ENCODE measurements at places on chromosomes 6 and 20.

GRCh38 chr6:134911547-134911946, 38.4 kb downstream of the ALDH8A1 start:
- DNase-seq = no peak

DNA sequence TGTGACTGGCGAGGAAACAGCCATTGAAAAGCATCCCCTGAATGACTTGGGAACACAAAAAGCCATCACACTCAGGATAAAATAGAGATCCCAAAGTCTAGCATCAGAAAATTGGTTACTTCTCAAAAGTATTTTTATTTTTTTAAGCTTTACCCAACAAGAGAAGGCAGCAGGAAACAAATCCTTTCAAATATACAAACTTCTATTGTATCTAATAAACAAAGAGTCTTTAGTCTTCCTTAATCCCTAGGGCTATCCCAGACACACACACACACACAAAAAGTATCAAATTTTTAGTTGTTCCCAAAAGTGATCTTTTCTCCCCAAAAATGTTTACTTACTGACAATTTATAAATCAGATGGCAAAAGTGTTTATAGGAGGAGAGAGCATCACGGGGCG, 33.2 kb upstream of the MARCKS start:
- no peak for DNase-seq

GRCh38 chr6:17280552-17281090, 540 bp upstream of the RBM24 start:
- DNase-seq = no peak

GRCh38 chr6:163384510-163384909, 30.0 kb upstream of the QKI start:
- no peak for DNase-seq

- DNase-seq = no peak
These were observed 80.3 kb downstream of the ZDHHC14 start for GRCh38 chr6:157461000-157461915.

GRCh38 chr20:64030371-64031134, 5.4 kb upstream of the C20orf204 start:
- DNase-seq = no peak

DNA sequence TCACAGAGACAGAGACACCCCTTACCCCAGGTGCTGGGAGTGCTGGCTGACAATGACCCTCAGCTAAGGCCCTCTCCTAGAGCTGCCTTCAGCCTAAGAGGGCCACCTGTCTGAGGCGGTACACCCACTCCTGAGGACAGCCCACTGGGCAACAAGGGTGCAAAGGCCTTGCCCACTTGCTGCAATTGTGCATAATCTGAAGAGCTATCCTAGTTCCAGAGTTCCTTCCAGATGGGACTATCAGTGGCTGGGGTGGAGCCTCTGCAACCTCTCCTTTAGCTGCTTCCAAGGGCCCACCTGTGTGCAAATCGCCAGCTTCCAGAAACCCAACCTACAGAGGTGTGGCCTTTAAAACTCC, 87.5 kb downstream of the PREX1 start:
- no peak for DNase-seq

DNA sequence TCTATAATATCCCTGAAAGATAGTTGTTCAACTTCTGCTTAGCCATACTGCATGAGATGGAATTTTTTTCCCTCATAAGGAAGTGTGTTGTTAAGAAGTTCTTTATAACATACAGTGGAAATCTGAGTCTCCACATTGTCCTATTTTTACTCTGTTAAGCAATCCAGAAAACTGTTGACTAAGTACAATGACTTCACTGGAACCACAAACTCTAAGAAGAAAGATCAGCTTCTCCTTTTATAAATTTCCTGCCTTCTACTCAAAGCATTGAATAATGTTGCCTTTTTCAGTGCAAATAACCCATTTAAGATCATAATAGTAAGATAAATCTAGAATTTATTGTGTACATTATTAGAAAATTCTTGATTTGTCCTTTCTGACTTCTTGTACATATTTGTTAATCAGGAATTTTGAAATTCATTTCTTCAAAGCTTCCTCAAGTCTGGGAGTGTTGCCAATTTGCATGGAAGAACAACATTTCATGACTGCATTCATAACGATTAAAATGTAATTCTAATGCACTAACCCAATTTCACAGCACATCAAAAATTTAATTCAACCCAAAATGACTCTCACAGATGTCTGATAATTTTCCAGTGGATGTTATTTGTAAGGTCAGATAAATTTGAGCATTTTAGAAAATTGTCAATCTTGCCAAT, 45.6 kb upstream of the ANKEF1 start:
- no peak for DNase-seq

- no peak for DNase-seq
These were observed 26.6 kb downstream of the NCOA6 start for GRCh38 chr20:34798871-34799270.

DNA sequence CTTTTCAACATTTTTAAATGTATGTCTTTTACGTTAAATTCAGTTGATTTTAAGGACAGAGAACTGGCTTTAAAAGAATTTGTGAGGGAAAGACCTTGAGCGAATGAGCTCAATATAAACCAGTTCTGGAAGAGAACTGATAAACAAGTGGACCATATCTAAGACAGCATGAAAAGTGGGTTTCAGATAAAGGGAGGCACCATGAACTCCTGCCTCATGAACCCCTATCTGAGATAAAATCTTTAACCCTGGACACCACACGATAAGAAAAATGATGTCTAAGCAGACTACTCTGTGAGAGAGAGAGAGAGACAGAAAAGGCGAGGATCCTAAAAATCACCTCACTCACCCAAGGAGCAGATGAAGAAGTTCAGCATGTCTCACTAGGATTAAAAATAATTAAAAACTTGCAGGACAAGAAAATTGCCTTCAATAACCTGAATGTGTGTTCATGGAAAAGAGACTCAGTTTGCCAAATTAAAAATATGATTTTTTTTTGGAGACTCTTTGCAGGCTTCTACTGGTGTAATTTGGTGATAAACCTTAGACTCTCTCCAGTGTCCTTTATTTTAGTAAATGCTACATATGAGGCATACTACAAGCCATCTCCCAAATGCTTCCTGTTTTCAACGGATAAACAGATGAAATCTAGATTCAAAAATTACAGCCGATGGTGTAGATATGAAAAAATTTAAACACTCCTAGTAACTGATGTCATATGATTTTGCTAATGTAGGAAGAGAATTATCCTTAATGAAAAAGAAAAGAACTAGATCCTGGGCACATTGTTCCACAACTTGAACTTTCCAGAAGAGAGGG, 299.5 kb downstream of the ADGB start:
- DNase-seq = no peak

- no peak for DNase-seq
These were observed 19.9 kb downstream of the PFDN4 start for GRCh38 chr20:54227751-54228150.

DNA sequence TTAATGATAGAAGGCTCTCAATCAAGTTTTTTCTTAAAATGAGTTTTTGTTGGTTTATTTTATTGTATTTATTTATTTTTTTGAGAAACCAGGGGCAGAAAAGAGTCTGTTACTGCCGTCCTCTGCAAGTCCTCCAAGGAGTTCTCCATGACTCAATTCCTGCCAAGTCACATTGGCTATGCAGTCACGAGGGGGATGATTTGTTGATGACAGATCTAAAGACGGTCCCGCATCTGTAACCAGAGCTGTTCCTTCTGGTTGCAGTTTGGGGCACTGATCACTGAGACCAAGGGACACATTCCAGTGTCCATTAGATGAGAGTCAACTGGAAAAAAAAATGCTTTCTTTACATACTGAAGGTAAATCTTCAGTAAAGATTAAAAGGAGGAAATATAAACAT, 13.9 kb upstream of the TSHZ2 start:
- DNase-seq = no peak

DNA sequence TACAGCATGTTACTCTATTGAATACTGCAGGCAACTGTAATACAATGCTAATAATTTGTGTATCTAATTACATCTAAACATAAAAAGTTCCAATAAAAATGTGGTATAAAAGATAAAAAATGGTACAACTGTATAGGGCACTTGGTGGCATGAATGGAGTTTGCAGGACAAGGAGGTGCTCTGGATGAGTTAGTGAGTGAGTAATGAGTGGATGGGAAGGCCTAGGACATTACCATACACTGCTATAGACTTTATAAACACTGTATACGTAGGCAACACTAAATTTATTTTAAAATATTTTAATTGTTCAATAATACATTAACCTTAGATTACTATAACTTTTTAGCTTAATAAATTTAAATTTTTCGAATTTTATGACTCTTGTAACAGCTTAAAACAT, 579.6 kb upstream of the MAN1A1 start:
- no peak for DNase-seq

GRCh38 chr6:119077643-119078375, 655 bp downstream of the FAM184A start:
- DNase-seq = no peak

- no peak for DNase-seq
These were observed 59.6 kb upstream of the TTPAL start for GRCh38 chr20:44415833-44416715.

DNA sequence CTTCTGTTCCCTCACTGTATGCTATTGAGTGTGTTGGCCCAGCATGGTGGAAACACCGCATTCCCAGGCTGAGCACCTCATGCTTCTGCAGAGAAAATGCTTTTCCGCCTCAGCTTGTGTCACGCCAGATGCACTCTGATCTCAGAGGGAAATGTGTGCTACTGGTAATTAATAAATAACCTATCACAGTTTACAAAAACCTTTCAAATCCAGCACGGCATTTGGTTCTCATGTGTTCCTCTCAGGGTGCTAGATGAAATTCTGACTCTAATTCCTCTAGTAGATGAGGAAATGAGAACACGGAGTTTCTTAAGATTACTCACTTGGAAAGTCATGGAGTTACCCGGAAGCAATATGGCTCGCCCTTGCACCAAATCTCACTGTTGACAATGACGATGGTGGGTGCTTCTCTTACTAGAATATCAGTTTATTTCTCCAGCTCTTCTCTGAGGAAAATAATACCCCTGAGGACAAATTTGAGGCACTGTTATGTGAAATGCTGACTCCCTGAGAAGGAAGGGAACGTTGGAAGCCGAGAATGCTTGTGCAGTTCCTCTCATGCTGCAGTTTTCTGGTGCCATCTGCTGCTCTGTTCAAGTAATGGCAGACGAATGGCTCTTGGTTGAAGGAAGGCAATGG, 116.6 kb downstream of the RNF144B start:
- DNase-seq = no peak

- no peak for DNase-seq
These were observed 109.4 kb upstream of the AKAP12 start for GRCh38 chr6:151130329-151130728.

DNA sequence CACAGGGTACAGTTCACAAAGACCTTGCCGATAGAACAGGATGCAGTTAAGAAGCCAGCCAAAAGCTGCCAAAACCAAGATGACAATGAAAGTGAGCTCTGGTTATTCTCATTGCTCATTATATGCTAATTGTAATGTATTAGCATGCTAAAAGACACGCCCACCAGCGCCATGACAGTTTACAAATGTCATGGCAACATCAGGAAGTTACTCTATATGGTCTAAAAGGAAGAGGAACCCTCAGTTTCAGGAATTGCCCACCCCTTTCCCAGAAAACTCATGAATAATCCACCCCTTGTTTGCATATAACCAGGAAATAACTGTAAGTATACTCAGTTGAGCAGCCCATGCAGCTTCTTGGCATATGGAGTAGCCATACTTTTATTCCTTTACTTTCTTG, 748.7 kb downstream of the QKI start:
- no peak for DNase-seq

GRCh38 chr6:5645328-5646290, 361.1 kb downstream of the NRN1 start:
- no peak for DNase-seq

DNA sequence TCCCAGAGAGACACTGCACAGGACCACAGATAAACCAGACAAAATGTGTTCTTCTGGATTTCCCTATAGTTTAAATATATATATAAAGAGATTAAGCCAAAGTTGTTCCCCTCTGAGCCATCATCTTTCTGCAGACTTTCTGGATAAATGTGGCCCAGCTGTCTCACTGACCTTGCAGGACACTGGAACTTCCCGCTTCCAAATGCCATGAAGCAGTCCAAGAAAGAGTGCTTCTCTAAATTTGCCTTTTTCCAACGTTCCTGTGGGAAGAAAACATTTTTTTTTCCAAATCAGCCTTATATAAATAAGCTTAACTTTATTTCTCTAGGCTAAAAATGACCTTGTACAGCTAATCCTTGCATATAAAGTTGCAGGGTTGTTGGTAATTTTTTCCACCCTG, 65.7 kb downstream of the CYP39A1 start:
- no peak for DNase-seq

- DNase-seq = no peak
These were observed 121.4 kb upstream of the AFDN start for GRCh38 chr6:167705211-167705750.

GRCh38 chr20:63885264-63886053, 9.5 kb upstream of the DNAJC5 start:
- no peak for DNase-seq

DNA sequence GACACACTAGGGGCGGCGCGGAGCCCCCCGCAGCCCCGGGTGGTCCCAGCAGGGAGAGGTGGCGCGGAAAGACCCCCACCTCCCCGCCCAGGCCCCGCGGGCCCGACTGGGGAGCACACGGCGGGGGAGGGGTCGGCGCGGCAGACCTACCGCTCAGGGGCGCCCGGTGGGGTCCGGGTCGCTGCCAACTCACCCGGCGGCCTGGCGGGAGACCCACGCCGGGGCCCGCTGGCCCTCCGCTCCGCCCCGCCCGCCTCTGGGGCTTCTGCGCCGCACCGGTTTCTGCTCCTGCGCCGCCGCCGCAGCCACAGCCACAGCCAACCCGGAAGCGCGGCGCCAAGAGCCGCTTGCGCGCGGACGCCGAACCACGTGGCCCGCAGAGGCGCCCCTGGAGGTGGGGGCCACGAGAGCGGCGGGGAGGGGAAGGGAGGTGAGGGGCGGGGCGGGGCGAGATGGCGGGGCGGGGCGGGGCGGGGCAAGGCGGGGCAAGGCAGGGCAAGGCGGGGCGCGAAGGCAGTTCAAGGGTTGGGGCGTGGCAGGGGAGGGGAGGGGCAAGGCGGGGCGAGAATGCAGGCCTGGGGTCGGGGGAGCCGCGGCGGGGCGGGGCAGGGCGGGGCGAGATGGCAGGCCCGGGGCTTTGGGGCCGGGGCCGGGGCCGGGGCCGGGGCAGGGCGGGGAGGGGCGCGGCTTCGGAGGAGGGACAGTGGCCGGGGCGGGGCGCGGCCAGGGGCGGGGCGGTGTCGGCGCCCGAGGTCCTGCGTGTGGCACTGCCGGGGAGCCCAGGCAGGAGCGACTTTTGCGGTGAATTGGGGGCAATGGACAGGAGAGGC, at the start of gene ZBTB24:
Gene ZBTB24, minus strand, starts transcription at position 315 of the 830 bp plus-strand sequence. CDS start 1,193 bp downstream, outside the sequence.
- peak; percentile 69 for DNase-seq

Data from activated CD8-positive, alpha-beta memory T cell treated with anti-CD3 and anti-CD28 coated beads for 48 hours (primary cell).